ENCODE measurements at places on chromosomes 5 and 9. TPM values are rescaled to one million over a fixed set of nuclear protein-coding genes. Genes with fewer than 3 reads are reported as not detected.

The TNFSF8 gene
- not detected for total RNA-seq

The SLC45A2 gene
- total RNA-seq = 0.19 TPM

The INVS gene
- total RNA-seq = 16.3 TPM

The C5orf58 gene
- not detected for total RNA-seq

The ANKHD1 gene
- 35.7 TPM for total RNA-seq

The TCF7 gene
- 0.19 TPM for total RNA-seq

The TNIP1 gene
- 186 TPM for total RNA-seq

The CCL27 gene
- total RNA-seq = not detected

The GABRA1 gene
- total RNA-seq = not detected

The AQP7 gene
- total RNA-seq = not detected

The NIM1K gene
- total RNA-seq = 2.0 TPM

DNA sequence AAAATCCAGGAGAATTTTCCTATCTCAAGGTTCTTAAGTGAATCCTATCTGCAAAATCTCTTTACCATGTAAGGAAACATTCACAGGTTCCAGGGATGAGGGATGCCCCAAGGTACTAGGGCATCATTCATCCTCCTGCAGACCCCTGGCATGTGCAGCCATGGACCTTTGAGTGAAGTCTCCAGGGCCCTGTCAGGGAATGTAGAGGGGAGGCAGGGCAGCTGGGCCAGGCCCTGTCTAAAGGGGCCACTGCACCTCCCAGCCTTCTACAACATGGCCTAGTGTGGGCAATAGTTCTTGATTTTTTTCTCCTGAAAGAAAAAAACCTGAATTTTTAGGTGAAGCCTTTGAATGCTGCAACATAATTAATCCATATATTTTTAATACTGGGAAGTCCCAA lies 63.3 kb downstream of the SEMA4D start:
- DNase-seq = no peak

GRCh38 chr5:35855187-35855586 lies 1.5 kb upstream of the IL7R start:
- no peak for DNase-seq

- no peak for DNase-seq
Measured at GRCh38 chr5:131394128-131394527, 130.3 kb downstream of the CDC42SE2 start.

- no peak for DNase-seq
Measured at GRCh38 chr5:180976518-180976917, 12.1 kb upstream of the BTNL3 start.

DNA sequence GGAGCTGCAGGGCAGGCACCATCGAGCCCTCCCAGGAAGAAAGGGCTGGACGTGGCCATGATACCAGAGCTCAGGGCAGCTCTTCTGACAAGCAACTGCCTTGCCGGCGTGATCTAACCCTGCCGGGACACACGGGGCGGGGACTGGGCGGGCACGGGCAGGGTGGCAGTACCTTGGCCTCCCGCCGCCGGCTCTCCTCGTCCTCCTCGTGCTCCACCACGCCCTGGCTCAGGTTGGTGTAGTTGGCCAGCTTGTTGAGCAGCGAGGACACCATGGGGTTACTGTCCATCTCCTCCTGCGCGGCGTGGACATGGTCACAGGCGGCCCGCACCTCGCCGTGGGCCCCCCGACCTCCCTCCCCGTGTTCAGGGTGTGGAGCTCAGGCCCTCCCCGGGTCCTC lies 18.5 kb downstream of the SLC12A7 start:
- no peak for DNase-seq

DNA sequence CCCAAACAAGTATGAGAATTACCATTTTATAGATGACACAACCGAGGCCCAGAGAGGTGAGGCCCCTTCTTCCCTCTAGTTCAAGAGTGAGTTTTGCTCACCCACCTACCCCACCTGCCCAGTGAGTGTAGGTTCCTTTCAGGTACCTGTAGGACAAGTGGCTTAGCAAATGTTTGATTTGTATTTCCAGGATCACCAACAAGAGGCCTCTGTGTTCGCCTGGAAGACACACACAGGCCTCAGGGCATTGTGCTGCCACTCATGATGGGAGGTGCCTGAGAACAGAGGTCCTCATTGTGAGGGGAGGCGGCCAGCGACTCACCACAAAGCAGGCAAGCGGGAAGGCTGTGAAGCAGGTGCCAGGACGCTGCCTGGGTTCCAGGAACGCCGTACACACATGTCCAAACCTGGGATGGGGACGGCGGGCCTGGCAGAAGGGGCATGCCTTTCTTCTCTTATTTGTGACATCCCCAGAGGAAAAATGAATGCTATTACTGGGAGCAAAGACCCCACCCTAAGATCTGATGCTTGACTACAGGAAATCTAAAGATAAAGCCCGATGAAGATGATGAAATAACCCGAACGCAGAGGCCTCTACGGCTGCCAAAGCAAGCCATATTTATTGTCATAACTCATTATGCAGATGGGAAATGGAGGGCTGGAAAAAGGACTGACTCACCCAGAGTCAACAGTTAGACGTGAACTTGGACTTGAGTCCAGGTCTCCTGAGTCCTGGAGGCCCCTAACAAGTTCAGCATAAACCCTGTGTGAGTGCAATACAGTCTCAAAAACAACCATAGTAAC lies 60.2 kb upstream of the SLC25A51 start:
- peak; percentile 73 for DNase-seq

DNA sequence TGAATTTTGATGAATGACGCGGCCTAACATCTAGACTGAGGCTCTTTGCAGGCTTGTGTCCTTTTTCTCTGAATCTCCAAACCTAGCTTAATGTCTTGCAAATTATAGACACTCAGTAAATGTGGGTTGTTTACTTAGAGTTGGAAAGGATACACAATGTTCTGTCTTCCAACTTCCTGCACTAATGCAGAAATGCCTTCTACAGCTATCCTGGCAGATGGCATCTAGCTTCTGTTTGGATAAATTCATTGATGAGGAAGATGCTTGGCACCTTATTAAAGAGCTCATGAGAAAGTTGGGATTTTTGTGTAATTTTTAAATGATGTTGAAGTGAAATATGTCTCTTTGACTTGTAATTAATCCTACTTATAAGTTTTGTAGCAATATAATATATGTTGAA lies 1822.2 kb downstream of the MAT2B start:
- DNase-seq = no peak

DNA sequence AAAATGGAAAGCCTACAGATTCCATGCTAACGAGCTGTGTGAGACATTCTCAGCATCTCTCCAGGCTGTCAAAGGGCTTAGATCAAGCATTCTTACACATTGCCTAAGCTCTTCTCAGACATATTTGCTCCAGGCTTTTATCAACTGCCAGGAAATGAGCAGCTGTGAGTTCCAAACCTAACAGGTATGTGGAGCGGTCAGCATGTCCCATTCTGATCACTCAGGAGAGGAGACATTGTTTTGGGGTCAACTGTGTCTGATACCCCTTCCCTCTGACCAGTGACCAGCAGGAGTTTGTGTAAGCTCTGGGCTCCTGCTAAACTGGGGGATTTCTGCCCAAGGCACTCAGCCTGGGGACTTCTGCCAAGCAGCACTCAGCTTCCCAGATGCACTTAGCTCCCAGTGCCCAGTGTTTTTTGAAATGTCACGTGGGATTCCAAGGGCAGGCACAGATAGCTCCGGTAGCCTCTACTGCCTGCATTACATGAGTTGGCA lies 229.1 kb downstream of the SEC61B start:
- no peak for DNase-seq

DNA sequence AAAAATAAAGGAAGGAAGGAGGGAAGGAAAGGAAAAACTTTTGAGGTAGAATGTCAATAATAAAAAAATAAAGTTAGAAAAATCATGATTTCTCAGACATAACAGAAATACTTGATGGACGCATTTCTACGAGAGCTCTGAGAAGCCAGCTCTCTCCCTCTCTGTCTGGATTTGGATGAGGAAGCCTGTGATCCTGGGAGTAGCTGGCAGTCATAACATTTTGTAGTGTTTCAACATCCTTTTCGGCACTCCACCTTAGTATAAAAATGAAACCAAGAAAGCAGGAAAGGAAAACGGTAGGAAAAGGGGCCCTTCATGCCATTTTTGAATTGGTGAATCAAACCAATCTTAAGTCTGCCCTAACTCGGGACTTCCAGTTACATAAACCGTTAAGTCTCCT lies 321.3 kb downstream of the EPB41L4A start:
- DNase-seq = no peak

GRCh38 chr5:56460681-56461191 lies 227.6 kb upstream of the ANKRD55 start:
- no peak for DNase-seq

- DNase-seq = peak; percentile 90
Measured at GRCh38 chr9:114366334-114367128, 21.3 kb downstream of the AKNA start.

DNA sequence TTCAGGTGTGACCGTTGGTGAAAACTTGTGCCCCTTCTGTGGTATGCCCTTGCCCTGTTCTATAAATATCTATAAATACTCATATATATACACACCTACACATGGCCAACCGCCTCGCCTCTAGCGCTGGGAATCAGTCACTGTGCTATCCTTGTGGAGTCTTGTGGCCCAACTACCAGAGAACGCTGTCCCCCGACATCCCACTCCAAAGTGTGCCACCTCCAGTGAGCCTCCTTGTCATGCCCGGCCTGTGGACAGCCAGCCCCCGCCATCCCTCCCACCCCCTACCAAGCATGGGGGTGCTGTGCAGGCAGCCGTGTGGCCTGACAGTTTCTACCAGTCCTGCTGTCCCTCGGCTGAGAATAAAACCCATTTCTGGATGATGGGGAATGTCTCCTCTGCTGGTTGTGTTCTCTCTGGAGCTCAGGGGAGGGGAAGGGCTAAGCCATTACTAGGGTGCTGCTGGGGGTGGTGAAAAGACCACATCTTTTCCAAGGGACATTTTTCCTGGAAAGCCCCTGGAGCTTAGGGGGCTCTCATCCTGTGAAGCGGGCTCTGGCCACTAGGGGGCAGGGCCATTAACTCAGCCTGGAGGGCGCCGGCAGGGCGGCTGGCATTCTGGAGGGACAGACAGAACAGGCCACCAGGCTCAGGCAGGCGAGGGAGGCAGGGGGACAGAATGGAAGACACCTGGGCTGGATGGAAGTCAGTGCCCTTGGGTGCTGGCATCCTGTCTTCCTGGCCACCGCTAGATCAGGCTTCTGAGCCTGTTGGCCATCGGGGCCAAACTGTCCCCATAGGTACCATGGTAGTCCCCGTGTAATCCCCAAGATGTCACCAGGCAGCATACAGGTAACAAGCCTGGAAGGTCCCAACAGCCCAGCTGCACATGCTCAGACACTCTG lies 20.7 kb downstream of the GOLGA2 start:
- DNase-seq = peak; percentile 26

DNA sequence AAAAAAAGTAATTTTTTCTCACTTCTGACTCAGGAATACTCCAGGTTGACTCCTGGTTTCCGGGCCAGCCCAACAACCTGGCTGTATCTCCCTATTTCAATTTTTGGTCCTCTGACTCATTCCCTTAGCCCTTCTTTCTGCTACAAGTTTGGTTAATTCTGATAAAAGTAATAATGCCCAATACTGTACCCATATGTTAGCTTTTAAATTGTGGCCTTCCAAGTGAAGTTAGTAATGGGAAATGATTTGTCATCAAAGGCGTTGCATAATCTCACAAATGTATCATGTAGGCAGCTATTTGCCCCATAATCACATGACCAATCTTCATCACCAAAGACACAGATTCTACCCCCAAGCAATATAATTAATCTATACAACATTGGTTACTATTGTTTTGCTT lies 31.1 kb upstream of the BNC2 start:
- peak; percentile 58 for DNase-seq

DNA sequence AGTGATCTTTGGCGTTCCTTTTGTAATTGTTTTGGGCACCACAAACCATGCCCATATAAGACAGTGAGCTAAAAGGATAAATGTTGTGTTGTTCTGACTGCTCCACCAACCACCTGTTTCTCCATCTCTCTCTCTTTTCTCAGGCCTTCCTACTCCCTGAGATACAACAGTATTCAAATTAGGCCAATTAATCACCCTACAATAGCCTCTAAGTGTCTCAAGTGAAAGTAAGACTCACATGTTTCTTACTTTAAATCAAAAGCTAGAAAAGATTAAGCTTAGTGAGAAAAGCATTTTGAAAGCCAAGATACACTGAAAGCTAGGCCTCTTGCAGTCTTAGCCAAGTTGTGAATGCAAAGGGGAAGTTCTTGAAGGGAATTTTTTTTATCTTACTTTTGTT lies 268.8 kb upstream of the NREP start:
- no peak for DNase-seq

DNA sequence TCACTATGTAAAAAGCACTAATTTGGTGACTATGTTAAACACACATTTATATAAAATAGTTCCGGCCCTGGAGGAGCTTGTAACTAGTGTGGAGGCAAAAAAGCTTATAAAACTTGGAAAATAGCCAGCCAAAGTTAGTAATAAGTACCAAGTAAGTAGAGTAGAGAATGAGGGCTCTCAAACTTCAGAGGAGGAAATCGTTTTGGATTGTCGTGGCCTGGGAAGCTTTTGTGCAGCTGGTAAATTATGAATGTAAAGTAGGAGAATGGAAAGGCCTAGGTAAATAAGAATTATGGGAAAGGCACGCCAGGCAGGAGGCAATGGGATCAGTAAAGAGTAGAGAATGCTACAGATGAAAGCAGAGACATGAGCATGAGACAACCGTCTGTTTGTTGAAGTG lies 832.7 kb upstream of the ZNF608 start:
- no peak for DNase-seq

- no peak for DNase-seq
Measured at GRCh38 chr5:50710838-50711237, 44.4 kb downstream of the PARP8 start.

- no peak for DNase-seq
Measured at GRCh38 chr5:61901997-61902396, 404.0 kb upstream of the KIF2A start.

DNA sequence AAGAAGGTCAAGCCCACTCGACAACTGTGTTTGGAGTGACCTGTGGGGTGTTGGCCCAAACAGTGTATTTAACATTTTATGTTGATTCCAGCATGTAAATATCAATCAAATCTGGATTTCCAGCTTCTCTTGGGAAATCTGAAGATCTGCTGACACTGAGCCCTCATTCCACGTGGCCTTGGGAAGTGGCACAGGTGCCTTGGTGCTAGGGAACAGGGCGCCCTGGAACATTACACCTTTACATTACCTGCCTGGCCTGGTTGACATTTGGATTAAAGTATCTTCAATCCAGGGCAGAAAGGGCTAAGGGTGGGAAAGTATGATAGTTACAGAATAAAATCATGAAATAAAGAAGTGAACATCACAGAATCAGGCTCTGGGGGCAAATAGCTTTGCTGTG lies 84.9 kb upstream of the CTSL start:
- DNase-seq = no peak

GRCh38 chr5:17219469-17219868 lies 2.0 kb downstream of the BASP1 start:
- no peak for DNase-seq

DNA sequence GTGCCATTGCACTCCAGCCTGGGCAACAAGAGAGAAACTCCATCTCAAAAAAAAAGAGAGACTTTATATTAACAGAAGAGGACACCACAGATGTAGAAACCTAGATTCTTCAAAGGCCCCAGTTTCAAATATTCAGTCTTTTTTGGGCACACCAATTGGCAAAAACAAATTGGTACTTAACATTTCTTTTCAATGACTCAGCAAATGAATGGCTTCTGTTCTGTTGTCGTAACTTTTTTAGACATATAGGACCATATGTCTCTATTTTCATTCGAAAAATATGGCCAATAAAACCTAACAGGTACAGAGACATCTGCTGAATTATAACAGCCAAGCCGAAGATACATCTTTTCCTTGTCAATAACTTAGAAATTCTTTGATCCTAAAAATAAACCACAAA lies 212.8 kb downstream of the EBF1 start:
- DNase-seq = no peak

GRCh38 chr9:99296291-99296951 lies 74.3 kb downstream of the SEC61B start:
- no peak for DNase-seq
